Spinal cord (tissue), 10 donors: ENCODE measurements at places on chromosomes 2 and 18. TPM values are rescaled to one million over a fixed set of nuclear protein-coding genes. Genes with fewer than 3 reads are reported as not detected.

Gene BOLL
- not detected for total RNA-seq

Gene VWA3B
- total RNA-seq = 1.5 TPM

Gene GPR155
- total RNA-seq = 15.4 TPM

Gene CROCC2
- 0.30 TPM for total RNA-seq

Gene ASAP2
- 48.6 TPM for total RNA-seq

Gene FASTKD2
- 58.8 TPM for total RNA-seq

DNA sequence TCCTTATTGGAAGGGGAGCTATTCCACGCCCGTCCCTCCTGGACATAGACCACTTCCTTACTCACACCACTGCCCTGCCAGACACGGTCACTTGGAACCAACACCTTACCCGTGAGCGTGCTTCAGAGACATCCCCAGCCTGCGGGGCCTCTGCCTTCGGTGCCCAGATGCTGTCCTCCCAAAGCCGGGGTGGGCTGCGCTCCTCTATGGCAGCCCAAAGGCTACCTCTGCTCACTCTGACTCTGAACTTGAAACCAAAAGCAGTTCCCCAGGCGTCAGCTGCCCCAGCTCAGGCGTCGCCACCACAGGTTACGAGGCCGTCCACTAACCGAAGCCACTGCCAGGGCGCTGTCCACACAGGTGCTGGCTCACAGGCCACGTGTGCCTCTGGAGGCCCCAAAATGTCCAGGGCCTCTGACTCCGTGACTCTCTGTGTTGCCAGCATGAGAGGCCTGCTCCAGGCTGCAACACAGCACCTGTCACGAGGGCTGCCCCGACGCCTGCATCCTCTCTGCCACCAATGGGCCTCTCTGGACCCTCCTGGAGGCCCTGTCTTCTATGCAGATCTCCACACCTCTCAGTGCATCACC, 23.8 kb downstream of the HDAC4 start:
- H3K36me3 ChIP-seq = peaks cover 50% of the 10 kb centered on the region
- no peak overlapping the region for H3K27ac ChIP-seq
- DNase-seq = no peak
- H3K4me3 ChIP-seq = no peak overlapping the region
- peaks cover 38% of the 10 kb centered on the region for H3K4me1 ChIP-seq

DNA sequence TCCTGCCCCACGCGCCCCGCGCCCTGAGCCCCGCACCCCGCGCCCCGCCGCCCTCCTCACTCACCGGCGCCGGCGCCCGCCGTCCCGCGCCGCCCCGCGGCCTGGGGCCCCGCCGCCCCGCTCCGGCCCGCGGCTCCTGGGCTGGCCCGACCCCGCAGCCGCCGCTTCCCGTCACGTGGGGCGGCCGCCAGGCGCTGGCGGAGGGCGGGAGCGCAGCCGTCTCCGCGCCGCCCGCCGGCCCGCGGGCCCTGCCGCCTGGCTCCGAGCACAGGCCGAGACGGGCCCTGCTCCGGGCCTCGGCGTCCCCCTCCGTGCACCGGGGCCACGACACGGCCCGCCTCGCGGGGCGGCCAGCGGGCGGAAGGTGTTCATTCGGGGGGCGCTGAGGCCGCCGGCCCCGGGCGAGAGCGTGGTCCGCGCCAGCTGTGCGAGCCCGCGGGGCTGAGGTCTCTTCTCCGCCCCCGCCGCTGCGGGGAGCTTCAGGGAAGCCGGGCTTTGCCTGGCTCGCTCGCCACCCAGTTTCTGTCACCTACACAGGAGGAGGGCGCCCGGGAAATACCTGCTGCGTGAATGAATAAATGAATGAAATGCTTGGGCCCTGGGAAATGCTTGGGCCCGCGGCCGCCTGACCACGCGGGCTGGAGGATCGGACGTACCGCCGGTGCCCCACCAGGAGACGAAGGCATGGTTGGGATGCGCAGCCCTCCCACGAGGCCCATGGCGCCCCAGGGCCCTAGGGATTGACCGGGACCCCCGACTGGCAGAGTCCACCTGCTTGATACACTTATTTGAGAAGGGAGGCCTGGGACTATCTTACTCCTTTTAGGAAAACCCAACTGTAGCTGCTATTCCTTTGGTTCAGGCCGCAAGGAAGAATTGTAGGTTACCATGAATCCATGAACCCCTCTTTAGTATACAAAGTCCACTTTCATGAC, at the start of gene TGFBRAP1:
TGFBRAP1 (minus strand) TSS at position 175 of the 935 bp plus-strand sequence. CDS start 21,434 bp downstream, outside the sequence.
- H3K36me3 ChIP-seq = peaks cover 8% of the 10 kb centered on the region
- peak within 1 kb of the TSS; percentile 59 for H3K4me3 ChIP-seq
- DNase-seq = peak; percentile 17
- H3K27ac ChIP-seq = peak within 1 kb of the TSS; percentile 63
- H3K4me1 ChIP-seq = peaks cover 19% of the 10 kb centered on the region

GRCh38 chr18:7856733-7857132, 289.6 kb downstream of the PTPRM start:
- H3K4me1 ChIP-seq = no peaks in the 10 kb centered on the region
- H3K36me3 ChIP-seq = no peaks in the 10 kb centered on the region
- no peak overlapping the region for H3K27ac ChIP-seq
- no peak overlapping the region for H3K4me3 ChIP-seq
- no peaks in the 10 kb centered on the region for H3K27me3 ChIP-seq
- DNase-seq = no peak

DNA sequence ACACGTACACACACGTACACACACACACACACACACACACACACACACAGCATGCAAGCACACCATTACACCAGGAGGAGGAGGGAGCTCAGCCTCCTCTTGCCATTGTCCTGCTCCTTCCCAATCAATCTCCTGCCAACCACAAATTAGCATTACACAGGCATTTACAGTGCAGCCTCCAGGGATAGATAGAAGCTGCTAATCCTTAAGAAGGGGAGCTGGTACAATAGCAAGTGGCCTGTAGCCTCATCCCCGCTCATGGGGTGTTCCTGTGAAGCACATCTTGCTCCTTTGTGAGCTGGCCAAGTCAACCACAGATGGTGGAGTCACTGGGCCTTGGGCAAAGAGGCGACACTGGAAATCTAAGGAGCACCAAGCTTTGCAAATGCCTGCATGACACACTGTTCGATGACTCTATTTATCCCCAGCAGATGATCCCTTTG, 110.3 kb upstream of the PKDCC start:
- peak overlapping the region; percentile 40 for H3K27ac ChIP-seq
- peaks cover 33% of the 10 kb centered on the region for H3K4me1 ChIP-seq
- peak; percentile 65 for DNase-seq
- no peaks in the 10 kb centered on the region for H3K27me3 ChIP-seq

DNA sequence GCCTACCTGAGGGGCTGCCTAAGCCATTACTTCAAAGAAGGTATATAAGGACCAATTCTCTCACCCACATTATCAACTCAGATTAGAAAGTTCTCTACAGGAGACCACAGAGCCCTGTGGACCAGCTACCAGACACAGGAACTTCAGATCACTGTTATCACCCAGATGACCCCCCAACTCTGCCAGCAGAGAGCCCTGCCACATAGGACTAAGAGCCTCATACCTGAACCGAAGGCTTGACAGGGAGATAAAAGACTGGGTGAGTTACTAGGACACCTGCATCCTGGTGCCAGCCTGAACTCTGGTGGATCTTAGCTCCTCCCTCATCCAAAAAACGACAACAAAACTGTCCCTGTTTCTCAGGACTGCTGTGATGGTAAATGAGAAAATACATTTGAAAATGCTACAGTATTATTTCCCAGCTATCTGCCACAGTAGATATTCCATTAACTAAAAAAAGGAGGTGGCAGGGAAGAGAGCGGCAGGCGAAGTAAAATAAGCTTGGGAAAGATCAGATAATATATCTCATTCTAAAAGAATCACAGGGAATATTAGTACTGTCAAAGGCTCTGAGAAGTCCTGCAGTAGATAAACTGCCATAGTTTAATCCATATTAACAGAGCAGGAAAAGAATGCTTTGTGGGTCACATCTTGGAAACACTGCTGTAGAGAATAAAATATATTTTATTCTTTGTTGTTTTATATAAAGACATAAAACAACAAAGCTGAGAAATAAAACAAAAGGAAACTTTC, 79.7 kb downstream of the STK39 start:
- H3K27ac ChIP-seq = no peak overlapping the region
- no peak overlapping the region for H3K4me3 ChIP-seq
- no peaks in the 10 kb centered on the region for H3K27me3 ChIP-seq
- H3K4me1 ChIP-seq = peaks cover 2% of the 10 kb centered on the region

DNA sequence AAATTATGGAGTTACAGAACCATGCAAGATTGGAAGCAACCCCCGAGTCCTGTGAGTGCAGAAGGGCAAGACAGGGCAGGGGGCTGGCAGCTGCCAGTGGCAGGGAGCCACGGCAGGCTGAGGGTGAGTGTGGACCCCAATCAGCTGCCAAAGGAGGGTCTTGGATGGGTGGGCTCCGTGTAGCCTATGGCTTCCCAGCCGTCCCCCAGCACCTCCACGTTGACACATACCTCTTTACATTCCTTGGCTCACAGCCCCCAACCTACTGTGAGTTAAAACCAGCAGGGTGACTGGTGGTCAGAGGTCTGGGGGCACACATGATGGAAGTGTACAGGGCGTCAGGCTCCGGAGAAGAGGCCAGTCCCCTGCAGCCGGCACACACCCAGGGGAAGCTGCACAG, 60.9 kb upstream of the SALL3 start:
- no peaks in the 10 kb centered on the region for H3K27me3 ChIP-seq
- no peak overlapping the region for H3K27ac ChIP-seq
- DNase-seq = no peak
- peaks cover 9% of the 10 kb centered on the region for H3K4me1 ChIP-seq
- H3K36me3 ChIP-seq = no peaks in the 10 kb centered on the region

DNA sequence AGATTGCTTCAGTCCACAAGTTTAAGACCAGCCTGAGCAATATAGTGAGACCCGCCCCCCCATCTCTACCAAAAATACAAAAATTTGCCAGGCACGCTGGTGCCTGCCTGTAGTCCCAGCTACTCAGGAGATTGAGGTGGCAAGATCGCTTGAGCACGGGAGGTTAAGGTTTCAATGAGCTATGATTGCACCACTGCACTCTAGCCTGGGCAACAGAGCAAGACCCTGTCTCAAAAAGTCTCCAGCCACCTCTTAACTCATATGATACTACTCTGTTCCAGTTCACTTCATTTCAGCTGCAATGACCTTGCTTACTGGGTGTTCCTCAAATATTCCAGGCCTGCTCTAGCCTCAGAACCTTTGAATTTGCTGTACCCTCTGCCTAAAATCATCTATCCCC, 11.4 kb downstream of the MEMO1 start:
- no peak overlapping the region for H3K27ac ChIP-seq
- H3K36me3 ChIP-seq = no peaks in the 10 kb centered on the region
- no peak for DNase-seq
- no peaks in the 10 kb centered on the region for H3K4me1 ChIP-seq
- no peak overlapping the region for H3K4me3 ChIP-seq
- no peaks in the 10 kb centered on the region for H3K27me3 ChIP-seq

DNA sequence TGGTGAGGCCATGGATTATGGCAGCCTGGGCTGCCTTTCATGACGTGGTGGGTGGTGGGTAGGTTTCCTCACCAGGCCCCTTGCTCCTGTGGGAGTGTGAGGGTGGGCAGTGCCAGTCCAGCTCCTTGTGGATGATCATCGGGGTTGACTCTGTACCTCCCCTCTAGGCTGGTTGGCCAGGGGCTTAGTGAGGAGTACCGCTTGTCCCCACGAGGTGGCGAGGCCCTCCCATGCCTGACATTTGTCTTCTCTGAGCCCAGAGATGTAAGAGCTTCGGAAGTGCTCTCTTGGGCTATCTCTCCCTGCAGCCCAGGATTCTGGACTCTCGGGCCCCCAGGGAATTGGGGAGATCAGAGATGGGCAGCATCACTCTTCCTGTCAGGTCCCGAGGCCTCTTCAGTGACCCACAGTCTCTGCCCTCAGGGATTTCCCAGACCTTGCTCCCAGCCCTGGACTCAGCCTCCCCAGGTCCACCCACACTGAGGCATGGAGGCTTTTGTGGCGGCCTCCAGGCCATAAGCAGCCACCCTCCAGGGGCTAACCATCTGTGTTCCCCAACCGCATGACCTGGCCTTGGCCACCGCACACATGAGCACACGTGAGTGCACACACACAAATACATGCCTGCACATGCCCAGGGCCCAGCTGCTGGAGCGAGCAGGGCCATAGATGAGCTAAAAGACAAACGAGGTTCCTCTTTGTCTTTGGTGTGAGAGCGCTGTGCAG, 6.5 kb downstream of the SPR start:
- no peak for DNase-seq
- H3K27me3 ChIP-seq = peaks cover 31% of the 10 kb centered on the region
- H3K36me3 ChIP-seq = no peaks in the 10 kb centered on the region

GRCh38 chr2:142179686-142180085, 48.9 kb upstream of the LRP1B start:
- DNase-seq = no peak
- H3K27ac ChIP-seq = no peak overlapping the region
- H3K4me1 ChIP-seq = no peaks in the 10 kb centered on the region
